Transverse colon (tissue), 4 donors: ENCODE measurements at places on chromosomes 13 and 19.

DNA sequence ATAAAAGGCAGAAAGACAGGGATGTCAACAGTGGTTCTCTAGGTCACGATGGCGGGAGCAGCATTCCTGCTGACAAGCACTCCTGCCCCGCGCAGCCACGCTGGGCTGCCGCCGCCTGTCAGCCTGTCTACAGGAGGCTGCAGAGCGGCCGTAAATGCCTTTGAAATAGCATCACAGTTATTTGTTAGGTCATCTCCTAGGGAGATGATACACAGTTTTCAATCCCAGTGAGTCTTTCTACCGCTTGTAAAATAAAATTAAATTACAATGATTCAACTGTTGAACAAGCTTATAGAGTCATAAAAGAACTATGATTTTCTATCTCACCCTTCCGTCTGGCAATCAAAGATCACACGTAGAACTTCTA is 7.3 kb upstream of the SLC7A9 start:
- peak; percentile 42 for DNase-seq

GRCh38 chr13:74907788-74908187 is 574.2 kb downstream of the TBC1D4 start:
- DNase-seq = no peak

GRCh38 chr19:14072535-14073260 is at the start of gene MISP3:
MISP3 (plus strand) TSS chr19:14072786; CDS start chr19:14073310, 524 bp downstream.
- peak; percentile 92 for DNase-seq

GRCh38 chr19:49347835-49348234 is 12.6 kb downstream of the CD37 start:
- no peak for DNase-seq
